ENCODE measurements at places on chromosomes 6 and 20.

DNA sequence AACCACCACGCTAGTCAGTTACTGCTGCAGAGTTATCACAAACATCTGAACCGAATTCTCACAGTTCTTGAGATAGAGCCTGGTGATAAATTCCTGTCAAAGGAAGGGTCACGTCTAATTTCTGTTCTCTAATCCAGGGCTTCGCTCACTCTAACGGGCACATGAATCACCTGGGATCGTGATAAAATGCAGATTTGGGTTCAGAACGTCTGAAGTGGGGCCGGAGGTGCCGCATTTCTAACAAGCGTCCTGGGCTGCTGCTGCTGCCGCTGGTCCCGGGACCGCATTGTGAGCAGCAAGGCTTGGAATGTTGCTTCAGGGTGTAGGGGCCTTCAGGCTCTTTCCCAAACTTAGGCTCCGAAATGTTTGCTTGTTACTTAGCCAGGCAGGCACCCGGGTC lies 264.1 kb downstream of the CDC5L start:
- DNase-seq: no peak

DNA sequence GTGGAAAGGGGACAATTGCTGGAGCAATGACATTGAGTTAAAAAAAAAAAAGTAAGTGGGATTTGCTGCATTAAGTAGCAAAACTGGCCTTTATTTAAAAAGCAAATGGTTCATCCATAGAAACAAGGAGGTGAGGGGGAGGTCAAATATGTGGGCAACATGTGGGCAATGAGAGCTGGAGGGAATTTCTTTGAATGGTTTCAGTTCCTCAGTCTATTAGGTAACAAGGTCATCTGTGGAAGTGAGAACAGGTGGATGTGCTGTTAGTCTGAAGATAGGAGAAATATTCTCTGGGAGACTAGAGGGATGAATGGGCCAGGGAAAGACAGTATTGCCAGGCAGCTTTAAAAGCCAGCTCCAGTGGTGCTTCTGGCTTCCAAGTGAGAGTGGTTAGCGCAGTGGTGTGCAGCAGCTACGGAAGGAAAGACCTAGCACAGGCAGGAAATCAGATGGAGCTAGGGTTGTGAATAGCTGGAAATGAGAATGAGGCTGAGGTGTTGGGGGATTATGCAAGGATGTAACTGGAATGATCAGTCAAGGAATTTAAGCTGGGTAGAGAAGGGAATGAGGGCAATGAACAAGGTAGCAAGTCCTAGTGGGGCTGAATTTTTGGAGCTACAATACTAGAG lies 727.6 kb downstream of the PTPRT start:
- no peak for DNase-seq

GRCh38 chr6:35970181-35970580 lies 49.3 kb upstream of the SRPK1 start:
- DNase-seq: no peak

- DNase-seq: no peak
Observed at GRCh38 chr6:168648240-168649125, 207.5 kb downstream of the SMOC2 start.

- DNase-seq: no peak
Observed at GRCh38 chr20:49636447-49636846, 68.5 kb upstream of the PTGIS start.

- no peak for DNase-seq
Observed at GRCh38 chr20:15364781-15365180, 1027.4 kb upstream of the FLRT3 start.

GRCh38 chr6:44128020-44128917 lies 915 bp downstream of the TMEM63B start:
- no peak for DNase-seq

DNA sequence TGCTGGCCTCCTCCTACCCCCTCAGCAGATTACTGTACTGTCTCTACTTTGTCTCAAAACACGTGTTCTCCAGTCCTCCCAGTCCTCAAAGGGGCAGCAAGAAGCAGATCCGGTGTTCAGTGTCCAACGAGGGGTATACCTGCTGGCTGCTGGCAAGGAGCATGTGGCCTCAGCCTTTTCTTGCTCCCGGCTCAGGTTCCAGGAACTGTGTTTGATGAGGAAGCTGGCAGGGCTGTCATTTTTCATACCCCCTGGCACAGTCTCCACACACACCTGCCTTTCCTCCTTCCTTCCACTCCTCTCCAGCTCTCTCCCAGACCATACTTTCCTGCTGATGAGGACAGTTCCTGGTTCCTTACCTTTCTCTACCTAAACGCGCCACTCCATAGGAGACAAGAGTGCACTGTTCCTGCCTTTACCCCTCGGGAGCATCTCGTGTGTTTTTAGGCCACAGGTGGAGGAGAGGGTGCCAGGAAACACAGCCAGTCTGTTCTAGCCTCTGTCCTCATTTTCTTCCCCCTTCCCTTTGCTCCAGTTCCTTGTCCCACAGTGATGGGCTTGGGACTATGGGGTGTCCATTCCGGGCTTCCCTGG lies 77.2 kb downstream of the SSR1 start:
- DNase-seq: no peak

DNA sequence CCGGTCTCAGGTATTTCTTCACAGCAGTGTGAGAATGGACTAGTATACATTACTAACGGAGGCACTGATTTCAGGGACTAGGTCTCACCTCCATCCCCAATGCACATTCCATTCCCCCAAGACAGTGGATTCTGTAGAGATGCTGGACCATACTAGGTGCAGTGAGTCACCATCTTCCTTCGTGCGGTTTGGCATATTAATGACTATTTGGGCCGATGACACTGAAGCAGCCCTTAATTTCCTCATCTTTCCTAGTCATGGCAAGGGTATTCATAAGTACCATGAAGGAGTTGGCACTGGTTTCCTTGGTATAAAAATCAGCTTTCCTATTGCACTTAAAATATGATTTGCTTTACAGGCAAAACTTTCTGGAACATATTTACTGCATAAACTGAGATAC lies 121.4 kb upstream of the TRAF3IP2 start:
- no peak for DNase-seq

DNA sequence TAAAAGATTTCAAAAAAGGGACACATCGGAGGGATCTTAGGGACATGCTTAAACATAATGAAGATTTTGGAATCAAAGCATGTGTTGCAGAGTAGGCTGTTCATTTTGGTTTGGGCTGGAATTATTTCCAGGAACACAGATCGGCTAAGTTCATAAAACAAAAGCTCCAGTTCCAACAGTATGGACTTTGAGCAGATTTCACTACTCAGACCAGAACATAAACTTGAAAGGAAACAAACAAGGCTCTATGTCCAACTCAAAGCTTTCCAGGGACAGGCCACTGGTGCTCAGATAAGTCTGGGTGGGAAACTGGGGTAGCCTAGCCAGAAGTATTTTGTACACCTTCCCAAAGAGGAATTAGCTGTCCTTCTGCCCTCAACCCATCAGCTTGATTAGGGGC lies 51.2 kb upstream of the GMPR start:
- DNase-seq: no peak

DNA sequence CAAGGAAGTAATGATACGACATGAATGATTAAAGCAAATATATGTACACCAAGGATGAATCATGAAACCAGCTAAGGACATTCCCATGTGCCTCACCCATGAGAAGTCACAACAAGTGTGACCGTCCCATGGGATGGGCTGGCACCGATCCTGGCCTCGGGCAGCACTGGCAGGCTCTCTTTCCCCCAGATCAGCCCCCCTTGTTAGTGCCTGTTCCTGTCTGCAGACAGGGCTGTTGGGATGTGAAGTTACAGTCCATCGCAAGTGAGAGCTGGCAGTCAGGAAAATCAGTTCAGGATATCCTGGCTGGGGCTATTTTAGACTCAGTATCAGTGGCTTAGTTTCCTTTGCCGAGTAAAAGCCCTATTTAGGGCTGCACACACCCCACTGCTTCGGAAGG lies 129.2 kb upstream of the SNX9 start:
- no peak for DNase-seq

DNA sequence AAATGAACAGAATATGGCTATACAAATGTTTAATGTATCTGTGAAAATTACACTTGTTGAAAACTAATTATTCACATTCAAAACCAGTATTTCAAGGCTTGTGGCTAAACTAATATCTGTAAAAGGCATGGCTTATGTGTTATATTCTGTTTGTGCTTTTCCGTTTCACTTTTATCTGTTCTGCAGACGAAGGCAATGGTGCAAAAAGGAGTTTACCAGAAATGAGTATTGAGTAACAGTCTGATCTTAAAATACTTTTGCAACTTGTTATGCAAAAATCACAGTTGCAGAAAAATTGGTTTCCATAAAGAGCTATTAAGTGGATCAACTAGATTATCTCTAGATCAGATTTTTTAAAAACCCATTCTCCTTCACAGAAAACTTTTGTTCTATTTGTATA lies 9.4 kb upstream of the STX11 start:
- no peak for DNase-seq

GRCh38 chr20:11375966-11376365 lies 541.7 kb upstream of the BTBD3 start:
- no peak for DNase-seq

GRCh38 chr6:12383448-12383847 lies 93.3 kb downstream of the EDN1 start:
- DNase-seq: no peak

- no peak for DNase-seq
Observed at GRCh38 chr6:87976616-87977015, 71.0 kb upstream of the SPACA1 start.

DNA sequence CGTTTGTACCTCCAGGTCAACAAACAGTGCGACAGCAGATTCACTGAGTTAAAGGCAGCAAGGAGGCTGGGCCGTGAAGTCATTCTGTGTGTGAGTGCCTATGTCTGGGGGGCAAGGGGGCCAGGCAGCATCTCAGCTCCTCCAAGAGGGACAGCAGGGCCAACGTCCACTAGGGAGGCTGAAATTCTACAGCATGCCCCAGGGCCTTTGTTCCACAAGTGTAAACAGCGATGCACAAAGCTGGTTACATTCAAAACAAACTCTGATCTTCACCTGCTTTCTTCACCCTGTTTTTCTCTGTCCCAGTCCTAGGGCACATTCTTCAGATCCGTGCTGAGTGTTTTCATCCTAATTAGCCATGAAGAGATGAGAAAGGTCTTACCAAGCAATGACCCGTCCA lies 41.1 kb downstream of the PXDC1 start:
- no peak for DNase-seq

- DNase-seq: no peak
Observed at GRCh38 chr6:80940571-80940970, 811.9 kb downstream of the TENT5A start.

- DNase-seq: no peak
Observed at GRCh38 chr6:125598422-125598821, 151.0 kb upstream of the HEY2 start.

DNA sequence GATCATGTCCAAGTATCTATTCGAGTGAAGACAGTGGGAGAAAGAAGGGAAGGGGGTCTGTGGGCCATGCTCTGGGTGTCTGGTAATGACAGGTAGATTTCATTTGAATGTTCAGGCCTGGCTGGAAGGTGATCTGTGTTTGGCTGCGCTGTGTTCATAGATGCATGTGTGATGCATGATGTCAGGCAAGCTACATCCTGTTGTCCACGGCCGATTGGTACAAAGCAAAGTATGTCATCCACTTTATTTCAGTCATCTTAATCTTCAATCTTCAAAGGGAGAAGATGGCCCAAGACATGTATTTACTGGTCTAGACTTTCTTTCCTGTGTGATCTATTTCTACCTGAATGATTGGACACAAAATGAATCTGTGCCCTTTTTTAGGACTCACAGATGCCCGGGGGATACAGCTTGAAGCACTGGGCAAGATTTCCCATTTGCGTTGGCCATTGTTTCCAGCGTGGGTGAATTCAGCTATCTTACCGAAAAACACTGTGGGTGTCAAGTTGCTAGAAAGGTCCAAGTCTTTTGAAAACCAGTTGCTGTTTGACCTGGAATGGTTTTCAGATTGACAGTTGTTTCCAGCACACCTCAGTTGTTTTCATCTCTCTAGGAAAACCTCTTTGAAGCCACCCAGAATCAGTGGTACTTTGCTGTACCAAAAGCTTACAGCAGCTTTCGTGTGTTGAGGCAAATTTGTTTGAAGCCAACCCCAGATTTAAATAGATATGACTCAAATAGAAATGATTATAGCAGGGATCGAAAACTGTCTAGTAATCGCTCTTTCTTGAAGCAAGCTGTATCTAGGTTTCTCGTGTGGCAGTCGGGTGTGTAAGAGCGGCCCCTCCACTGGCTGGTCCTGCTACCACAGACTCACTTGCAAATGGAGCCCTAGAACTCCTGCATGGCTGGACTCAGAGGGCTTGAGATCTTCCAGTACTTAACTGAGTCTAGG lies 27.2 kb downstream of the DUSP22 start:
- DNase-seq: no peak

- DNase-seq: no peak
Observed at GRCh38 chr20:20641783-20642182, 70.7 kb downstream of the RALGAPA2 start.

DNA sequence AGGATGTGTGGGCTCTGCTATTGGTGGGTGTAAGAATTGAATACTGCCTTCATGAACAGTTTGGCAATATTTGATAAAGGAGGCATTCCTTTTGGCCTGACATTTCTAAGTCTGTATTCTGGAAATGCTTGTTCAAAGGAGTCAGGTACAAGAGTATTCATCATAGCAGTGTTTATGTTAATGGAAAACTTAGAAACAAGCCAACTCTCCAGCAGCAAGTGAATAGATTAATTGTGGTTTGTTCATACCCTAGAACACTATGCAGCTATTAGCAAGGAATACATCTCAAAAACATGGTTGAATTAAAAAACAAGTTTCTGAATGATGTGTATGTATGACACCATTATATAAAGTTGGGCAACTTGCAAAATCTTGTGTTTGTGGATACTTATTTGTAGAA lies 195.8 kb downstream of the ZFAND3 start:
- DNase-seq: no peak

GRCh38 chr20:61986762-61987321 lies 78.8 kb downstream of the TAF4 start:
- DNase-seq: no peak

DNA sequence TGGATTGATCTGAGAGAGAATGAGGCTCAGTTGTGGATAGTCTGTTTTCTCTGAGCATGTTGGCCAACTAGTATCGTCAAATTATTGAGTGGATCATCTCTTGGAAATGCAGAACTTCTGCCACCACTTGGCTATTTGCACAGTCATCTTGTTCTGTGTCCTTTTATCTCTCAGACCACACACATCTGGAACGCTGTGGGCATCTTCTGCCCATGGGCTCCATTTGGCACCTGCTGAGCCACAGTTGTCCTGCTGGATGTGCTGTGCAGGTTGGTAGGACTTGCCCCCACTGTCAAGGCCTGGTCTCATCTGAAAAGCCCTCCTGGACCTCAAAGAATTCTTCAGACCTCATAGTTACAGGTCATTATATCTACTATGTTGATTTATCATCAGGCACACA lies 16.7 kb upstream of the C20orf144 start:
- DNase-seq: no peak

GRCh38 chr20:40207655-40208054 lies 481.4 kb downstream of the MAFB start:
- DNase-seq: no peak

GRCh38 chr6:113649880-113650609 lies 207.1 kb upstream of the MARCKS start:
- no peak for DNase-seq

- no peak for DNase-seq
Observed at GRCh38 chr6:37493661-37493995, 6.1 kb downstream of the CCDC167 start.
